Activated T-helper 17 cell treated with anti-CD3 and anti-CD28 coated beads, Interleukin-2, amount 50 U/mL, for 72 hours (primary cell): ENCODE measurements at places on chromosomes 7 and 10. TPM values are rescaled to one million over a fixed set of nuclear protein-coding genes. Genes with fewer than 3 reads are reported as not detected.

LIMK1 gene
- 12.7 TPM for total RNA-seq

HYAL4 gene
- total RNA-seq, result not detected

LIPM gene
- not detected for total RNA-seq

DNA sequence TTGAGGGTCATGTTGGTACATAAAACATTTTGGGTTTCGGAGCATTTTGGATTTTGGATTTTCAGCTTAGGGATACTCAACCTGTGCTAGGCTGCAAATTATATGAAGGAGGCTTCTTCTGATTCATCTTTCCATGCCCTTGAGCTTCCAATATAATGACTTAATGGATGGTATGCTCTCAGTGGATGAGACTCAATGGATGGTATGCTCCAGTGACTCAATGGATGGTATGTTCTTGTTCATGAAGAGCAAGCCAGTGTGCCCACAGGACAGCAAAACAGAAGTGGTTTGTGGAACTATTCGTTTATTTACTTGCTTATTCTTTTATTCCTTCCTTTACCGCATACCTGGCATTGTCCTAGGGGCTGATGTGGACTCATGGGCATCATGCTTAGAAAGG, 969.6 kb downstream of the LRMDA start:
- ATAC-seq, result no peak
